ENCODE measurements at places on chromosomes 12 and 14.

GRCh38 chr12:18551106-18551505, 186.7 kb downstream of the PLCZ1 start:
- no peak for DNase-seq

DNA sequence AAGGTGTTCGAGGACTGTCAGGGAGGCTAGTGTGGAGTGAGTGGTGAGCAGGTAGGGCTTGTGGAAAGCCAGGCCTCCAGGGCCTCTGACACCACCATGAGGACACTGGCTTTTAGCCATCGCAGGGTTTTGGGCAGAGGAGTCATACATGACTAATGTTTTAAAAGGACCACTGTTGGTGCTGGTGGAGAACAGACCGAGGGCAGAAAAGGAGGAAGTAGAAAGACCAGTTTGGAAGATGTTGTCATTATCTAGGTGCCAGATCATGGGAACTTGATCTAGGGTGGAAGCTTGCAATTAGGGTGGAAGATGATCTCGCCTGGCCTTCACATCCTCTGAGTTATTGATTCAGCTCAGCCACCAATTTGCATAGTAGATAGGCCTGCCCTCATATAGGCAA, 144.2 kb downstream of the C12orf75 start:
- no peak for DNase-seq

- no peak for DNase-seq
Measured at GRCh38 chr12:80752464-80752863, 35.8 kb downstream of the MYF5 start.

GRCh38 chr12:105920161-105920684, 218.5 kb downstream of the NUAK1 start:
- DNase-seq, result peak; percentile 53

- no peak for DNase-seq
Measured at GRCh38 chr12:114425031-114425626, 19.2 kb upstream of the TBX5 start.

DNA sequence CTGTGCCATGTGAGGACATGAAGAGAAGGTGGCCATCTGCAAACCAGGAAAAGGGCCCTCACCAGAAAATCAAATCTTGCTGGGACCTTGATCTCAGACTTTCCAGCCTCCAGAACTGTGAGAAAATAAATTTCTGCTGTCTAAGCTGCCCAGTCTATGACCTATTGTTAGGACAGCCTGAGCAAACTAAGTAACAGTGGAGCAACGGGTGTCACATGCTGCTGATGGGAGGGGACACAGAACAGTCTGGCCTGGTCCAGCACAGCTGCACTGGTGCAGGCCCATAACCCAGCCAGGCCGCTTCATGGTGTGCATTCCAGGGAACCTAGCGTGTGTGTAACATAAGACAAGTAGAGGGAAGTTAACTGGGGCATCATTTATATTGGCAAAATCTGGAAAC, 42.1 kb downstream of the GRIP1 start:
- DNase-seq, result no peak

- no peak for DNase-seq
Measured at GRCh38 chr12:25828188-25828587, 130.3 kb upstream of the RASSF8 start.

DNA sequence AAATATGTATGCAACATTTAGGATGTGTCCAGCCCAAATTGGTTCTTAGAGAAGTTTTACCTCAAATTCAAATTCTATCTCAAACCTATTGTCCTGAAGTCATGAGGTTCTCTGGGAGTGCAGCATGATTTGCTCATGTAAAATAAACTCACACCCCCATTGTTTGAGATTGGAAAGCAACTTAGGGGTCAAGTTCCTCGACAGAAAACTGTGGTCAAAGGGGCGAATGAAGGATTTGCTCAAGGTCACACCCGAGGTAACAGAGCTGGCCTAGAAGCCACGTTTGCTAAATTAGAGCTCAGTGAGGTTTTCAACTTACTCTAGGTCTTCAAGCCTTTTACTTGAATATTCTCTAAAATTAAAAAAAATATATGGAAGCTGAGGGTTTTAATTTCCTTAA, 197.7 kb upstream of the GZMB start:
- no peak for DNase-seq

- no peak for DNase-seq
Measured at GRCh38 chr12:108273217-108273616, 65.9 kb downstream of the CMKLR1 start.

- no peak for DNase-seq
Measured at GRCh38 chr12:100189636-100190394, 10.8 kb upstream of the ACTR6 start.

- DNase-seq, result no peak
Measured at GRCh38 chr12:95240556-95240955, 22.9 kb downstream of the VEZT start.

DNA sequence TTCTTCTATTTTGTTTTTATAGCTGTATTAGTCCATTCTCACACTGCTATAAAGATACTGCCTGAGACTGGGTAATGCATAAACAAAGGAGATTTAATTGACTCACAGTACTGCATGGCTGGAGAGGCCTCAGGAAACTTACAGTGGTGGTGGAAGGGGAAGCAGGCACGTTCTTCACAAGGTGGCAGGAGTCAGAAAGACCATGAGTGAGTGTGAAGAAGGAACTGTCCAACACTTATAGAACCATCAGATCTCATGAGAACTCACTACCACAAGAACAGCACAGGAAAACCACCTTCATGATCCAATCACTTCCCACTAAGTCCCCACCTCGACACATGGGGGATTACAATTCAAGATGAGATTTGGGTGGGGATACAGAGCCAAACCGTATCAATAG, 42.3 kb downstream of the ARMH4 start:
- no peak for DNase-seq

DNA sequence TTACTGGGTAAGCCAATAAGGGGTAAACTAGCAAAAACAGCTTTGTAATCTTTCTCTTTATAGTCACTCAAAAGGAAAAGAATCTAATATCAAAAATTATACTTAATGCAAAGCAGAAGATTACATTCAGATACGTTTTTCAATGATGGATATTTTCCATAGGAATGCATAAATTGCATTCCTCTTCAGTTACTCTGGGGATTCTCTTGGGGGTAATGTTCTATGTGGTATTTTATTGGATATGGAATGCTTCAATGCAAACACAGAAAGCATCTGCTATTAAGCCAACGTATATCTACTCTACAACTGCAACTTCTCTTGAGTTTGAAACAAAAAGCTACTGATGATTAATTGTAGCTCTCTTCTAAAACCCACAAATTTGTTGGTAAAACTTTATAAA, 106.0 kb downstream of the SLC41A2 start:
- peak; percentile 39 for DNase-seq

DNA sequence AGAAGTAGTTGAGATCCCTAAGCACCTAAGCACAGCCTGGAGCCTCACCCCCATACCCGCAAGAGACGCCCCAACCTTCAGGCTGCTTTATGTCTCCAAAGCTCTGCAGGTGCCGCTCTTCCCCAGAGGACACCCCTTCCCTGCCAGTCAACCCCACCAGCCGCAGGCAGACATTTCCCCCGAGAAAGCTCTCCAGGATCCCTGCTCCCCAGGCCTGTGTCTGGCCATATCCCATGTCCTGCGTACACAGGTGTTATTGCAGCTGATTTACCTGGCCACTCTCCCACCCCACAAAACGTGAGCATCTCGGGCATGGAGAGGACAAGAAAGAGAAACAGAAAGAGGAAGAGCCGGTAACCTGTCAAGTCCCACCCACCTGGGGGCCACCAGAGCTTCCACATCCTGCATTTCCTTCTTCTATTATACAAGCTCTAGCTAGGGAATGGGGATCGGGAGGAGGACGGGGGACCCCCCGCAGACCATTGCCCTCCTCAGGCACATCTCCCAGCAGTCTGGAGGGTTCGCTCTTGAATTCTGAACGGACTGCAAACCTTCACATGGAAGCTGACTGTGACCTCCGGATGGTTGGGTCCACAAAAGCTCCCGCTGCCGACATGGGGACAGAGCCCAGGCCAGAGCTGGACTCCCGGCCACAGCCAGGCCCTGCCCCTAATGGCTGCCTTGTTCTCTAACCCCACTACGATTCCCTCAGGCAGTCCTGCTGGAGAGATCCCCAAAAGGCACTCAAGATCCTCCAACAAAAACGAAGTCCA, 17.6 kb downstream of the CCDC88C start:
- no peak for DNase-seq

DNA sequence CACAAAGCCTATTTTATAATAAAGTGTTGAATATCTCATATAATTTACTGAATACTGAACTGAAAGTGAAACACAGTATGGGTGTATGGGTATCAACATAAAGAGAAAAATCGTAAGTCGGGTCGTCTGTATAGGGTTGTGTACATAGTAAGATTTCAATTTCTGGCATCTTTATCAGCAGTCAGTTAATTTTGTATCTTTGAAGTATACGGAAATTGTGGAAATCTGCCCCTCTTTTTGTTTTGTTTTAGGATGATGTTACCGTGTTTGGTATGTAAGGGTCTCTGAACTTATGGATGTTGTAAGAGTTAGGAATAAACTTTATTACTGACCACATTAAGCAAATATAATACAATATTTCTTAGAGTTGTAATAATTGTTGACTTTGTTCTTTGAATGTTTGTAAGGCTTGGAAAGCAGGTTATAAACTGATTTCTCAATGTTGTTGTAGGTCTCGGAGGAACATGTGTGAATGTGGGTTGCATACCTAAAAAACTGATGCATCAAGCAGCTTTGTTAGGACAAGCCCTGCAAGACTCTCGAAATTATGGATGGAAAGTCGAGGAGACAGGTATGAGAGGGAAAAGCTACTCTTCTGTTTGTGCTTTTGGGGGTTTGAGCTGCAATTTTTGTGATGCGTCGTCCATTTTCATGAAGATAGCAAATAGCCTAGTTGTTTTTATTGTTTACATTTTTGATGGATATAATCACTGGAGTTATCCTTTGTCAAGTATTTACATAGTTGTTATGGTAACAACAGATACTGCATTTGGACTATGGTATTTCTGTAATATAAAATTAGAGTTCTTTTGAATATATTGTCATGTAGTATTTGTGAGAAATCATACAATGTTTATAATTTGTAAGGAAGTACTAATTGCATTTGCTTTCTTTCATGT, 12.0 kb downstream of the EID3 start:
- DNase-seq, result no peak

GRCh38 chr12:69501154-69501895, 31.1 kb downstream of the FRS2 start:
- DNase-seq, result no peak

GRCh38 chr12:123971770-123972456, 718 bp downstream of the CCDC92 start:
- no peak for DNase-seq

- DNase-seq, result no peak
Measured at GRCh38 chr14:53409289-53409688, 256.2 kb upstream of the DDHD1 start.

DNA sequence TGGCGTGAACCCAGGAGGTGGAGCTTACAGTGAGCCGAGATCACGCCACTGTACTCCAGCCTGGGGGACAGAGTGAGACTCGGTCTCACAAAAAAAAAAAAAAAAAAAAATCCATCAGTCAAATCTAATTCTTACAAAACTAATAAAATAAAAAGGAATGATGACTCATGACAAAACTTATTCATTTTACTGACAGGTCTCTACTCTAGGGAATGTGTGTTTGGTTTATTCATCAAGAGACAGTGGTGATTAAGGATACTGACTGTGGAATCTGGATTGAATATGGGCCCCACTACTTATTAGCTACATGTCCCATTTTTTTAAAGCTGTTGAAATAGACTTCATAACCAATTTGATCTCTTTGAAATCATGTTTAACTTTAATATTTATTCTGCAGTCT, 29.3 kb upstream of the GAS2L3 start:
- DNase-seq, result no peak

GRCh38 chr14:30906752-30907658, 32.6 kb downstream of the COCH start:
- no peak for DNase-seq

- DNase-seq, result no peak
Measured at GRCh38 chr12:94666158-94666557, 15.8 kb upstream of the TMCC3 start.

GRCh38 chr14:24297190-24297964, 2.2 kb downstream of the DHRS1 start:
- no peak for DNase-seq

DNA sequence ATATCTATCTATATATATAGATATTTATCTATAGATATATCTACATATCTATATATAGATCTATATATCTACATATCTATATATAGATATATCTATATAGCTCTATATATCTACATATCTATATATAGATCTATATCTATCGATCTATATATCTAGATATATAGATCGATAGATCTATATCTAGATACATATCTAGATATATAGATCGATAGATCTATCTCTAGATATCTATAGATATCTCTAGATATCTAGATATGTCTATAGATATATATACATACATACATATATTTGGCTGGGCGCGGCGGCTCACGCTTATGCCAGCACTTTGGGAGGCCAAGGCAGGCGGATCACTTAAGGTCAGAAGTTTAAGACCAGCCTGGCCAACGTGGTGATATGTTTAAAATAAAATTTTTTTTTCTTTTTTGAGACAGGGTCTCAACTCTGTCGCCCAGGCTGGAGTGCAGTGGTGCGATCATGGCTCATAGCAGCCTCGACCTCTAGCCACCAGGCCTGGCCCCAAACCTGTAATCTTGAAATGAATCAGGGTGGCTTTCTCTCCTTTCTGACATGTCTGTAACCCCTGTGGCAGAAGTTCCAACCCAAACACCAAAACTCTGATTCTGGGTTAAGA, 18.1 kb downstream of the ARPC3 start:
- no peak for DNase-seq

DNA sequence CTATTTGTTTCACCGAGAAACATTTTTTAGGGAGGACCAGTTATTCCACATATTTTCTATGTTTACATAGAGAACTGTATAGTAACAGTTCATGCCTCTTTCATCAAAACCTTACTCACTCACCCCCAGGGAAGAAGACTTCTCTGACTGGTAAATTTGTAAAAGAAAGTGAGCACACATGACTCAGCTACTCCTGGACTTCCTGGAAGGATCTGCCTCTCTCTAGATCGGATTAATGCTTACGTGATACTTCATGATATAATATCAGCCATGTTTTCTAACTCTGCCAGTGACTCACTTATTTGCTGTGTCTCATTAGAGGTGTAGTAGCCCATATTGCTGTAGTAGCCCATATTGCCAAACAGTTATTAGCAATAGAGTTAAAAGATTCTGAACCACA, 494.3 kb upstream of the ATXN7L3B start:
- DNase-seq, result peak; percentile 86

DNA sequence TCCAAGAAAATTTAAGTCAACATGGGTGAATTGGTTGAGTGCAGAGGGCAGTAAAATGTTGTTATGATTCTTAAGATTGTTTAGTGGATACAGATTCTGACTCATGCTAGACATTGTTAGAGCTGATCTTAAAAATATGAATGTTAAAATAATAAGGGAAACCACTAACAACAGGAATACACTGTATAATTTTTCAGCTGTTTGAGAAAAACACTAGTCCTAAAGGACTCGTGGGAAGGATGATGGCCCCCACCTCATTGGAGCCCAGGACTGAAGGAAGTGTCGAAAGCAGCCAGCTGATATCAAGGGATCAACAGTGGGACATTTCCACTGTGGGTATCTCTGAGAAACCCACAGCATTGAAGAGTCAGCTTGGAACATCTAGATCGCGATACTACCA, 82.9 kb upstream of the SCAF11 start:
- no peak for DNase-seq
